ENCODE measurements at places on chromosomes 4 and X. TPM values are rescaled to one million over a fixed set of nuclear protein-coding genes. Genes with fewer than 3 reads are reported as not detected.

Gene TLR1
- total RNA-seq = 20.8 TPM

DNA sequence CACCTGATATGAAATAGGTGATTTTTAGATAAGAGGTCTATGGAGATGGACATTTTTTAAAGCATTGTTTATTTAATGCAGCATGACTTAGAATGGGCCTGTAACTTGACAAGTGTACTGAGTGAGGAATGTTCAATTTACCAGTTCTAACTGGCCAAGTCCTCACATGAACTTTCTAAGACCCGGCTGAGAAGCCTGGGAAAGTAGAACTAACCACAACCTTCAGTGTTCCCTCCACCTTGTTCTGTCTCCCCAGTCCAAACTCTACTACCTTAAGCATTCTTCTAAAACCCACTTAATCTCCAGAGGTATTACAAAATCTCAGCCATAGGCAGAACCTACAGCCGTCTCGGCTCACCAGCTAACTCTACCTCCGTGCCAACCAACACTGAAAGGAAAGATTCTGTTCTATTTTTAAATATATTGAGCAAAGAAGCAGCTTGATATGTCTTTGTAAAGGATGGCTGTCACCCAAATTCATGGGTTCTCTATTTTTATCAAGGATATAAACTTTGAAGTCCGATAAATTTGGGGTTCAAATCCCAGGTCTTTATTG, 6.8 kb downstream of the PPARGC1A start:
- H3K4me1 ChIP-seq = no peaks in the 10 kb centered on the region
- DNase-seq = no peak
- no peaks in the 10 kb centered on the region for H3K36me3 ChIP-seq
- H3K4me3 ChIP-seq = no peak overlapping the region

Gene CT45A3
- not detected for total RNA-seq

- no peaks in the 10 kb centered on the region for H3K27me3 ChIP-seq
- no peak overlapping the region for H3K27ac ChIP-seq
- H3K4me3 ChIP-seq = no peak overlapping the region
- no peaks in the 10 kb centered on the region for H3K36me3 ChIP-seq
These were observed 100.5 kb upstream of the PCDH7 start for GRCh38 chr4:30619679-30620078.

- peak overlapping the region; percentile 98 for H3K27ac ChIP-seq
- peak overlapping the region; percentile 73 for H3K4me3 ChIP-seq
- no peaks in the 10 kb centered on the region for H3K27me3 ChIP-seq
- DNase-seq = no peak
These were observed 1.7 kb downstream of the CTBP1 start for GRCh38 chr4:1246901-1247863.

Gene REPS2
- 19.7 TPM for total RNA-seq

GRCh38 chrX:120244735-120245498, 5.7 kb upstream of the ZBTB33 start:
- no peaks in the 10 kb centered on the region for H3K36me3 ChIP-seq
- peak overlapping the region; percentile 40 for H3K4me3 ChIP-seq
- peak; percentile 87 for DNase-seq
- peaks cover 17% of the 10 kb centered on the region for H3K4me1 ChIP-seq

DNA sequence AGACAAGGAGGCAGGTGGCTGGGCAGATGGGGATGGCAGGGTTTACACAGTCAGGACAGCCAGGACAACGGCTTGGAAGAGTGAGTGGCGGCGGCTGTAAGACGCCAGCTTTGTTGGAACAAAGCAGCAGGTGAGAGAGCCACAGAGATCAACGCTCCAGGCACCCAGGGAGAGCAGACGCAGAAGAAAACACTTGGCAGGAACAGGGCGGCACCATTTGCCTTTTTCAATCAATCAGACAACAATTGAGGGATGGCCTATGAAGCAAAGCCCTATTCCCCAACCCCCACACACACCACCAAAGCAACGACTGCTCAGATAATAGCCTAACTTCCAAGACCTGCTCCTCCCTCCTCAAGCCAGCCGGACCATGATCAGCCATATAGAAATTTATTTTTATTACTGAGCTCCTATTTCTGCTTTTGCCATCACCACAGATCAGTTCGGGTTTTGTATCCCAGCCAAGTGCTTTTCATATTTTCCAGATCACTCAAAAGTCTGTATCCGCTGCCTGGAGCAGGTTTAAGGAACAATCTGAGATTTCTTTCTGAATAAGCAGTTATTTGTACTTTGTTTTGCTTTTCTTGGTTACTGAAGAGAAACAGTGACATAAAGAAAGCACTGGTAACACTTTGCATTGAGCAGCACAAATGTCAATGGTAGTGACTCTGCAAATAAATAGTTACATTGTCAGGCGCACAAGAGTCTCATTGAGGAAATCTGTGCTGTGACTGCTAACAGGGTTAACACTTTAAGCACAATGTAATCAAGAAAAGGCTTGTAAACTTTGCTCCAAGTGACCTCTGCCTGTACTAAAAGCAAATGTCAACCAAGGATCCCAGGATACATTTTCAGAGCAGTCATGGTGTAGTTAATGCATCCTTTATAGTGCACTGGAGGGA, 81.8 kb upstream of the RBPJ start:
- H3K4me1 ChIP-seq = peaks cover 6% of the 10 kb centered on the region
- H3K36me3 ChIP-seq = no peaks in the 10 kb centered on the region
- no peak overlapping the region for H3K4me3 ChIP-seq
- H3K27me3 ChIP-seq = no peaks in the 10 kb centered on the region
- H3K27ac ChIP-seq = no peak overlapping the region
